ENCODE measurements at places on chromosomes 12 and 14.
A peak's percentile ranks its signal among the peaks of the same experiment; 100 is the strongest.

- DNase-seq, result peak; percentile 26
These were observed 64.2 kb downstream of the PHETA1 start for GRCh38 chr12:111304642-111305071.

DNA sequence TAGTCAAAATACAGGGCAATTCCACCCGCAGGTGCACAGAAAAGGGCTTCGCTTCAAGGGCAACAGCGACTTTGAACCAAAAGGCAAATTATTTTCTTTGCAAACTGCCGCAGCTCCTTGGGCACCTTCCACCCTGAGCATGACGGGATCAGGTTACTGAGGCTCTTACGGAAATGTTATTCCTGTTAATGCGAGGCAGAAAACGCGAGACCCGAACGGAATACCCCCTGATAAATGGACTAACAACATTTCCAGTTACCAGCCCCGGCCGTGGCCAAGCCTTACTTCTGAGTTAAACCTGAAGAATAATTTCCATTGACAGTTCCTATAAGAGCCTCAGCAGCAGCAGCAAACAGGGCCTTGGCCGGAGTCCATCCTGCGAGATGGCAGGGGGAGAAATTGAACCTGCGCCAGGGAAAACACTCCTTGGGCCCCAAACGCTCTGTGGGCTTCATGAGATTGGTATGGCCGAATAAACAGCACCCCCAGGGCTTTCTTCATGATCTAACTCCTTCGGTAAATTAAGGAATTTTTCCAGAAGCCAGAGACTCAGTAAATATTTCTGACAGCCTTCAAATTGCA is 70.0 kb upstream of the DICER1 start:
- DNase-seq, result no peak

DNA sequence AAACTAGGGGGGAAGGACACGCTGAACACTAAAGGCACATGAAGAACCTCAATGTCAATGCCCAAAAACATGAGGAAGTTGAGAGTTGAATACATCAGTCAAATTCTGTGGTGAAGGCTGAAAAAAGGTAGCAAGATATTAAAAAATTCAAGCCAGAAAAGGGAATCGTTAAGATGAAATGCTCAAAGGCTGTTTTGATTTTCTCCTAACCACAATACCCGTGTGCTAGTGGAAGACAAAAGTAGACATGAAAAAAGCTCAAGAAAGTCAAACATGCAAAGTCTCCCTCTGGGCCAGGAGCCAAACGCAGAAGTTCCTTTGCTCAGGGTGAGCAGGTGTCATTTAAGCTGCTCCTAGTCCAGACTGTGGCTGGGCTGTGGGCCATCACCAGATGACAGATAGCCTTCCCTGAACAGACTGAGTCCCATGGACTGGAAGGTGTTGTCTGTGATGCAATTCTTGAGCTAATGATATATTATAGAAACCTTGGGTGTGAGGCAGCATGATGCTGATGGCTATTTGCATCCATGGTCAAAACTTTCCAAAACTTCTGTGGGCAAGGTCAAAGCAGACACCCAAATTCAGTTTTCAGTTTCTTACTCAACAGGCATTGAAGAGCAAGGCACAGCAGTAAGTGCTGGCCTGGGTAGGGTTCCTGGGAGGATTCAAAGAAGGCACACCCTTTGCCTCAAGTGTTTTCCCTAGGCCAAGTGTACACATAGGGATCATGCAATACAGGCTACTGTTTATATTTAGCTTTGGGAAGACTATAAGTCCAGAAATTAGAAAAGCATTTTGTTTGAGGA is 81.6 kb downstream of the MYRFL start:
- DNase-seq, result no peak

- no peak for DNase-seq
These were observed 84.6 kb downstream of the KSR2 start for GRCh38 chr12:117884161-117884560.

GRCh38 chr12:84696908-84697540 is 215.6 kb downstream of the SLC6A15 start:
- no peak for DNase-seq

DNA sequence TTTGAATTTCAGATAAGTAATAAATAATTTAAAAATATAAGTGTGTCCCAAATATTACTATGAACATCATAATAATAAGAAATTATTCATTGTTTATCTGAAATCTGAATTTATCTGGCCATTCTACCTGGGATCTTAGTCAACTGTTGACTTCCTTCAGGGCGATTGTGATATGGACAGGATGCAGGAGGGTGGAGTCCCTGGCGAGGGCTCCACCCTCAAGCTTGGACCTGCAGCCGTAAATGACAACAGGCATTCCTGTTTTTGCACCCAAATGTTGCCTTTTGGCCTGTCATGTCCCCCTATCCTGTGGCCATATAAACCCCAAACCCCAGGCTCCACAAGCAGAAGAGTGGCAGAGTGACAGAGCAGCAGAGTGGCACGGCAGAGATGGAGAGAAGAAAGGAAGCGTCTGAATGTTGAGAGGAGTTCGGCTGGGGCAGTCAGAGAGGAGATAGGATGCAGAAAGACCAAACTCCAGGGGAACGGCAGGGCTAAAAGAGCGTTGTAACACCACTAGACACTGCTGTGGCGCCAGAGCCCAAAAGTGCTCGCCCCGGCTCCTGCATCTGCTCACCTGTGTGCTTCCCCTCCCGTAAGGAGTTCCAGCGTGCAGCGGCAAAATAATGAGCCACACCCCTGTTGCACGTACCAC is 39.4 kb upstream of the FUT8 start:
- no peak for DNase-seq

DNA sequence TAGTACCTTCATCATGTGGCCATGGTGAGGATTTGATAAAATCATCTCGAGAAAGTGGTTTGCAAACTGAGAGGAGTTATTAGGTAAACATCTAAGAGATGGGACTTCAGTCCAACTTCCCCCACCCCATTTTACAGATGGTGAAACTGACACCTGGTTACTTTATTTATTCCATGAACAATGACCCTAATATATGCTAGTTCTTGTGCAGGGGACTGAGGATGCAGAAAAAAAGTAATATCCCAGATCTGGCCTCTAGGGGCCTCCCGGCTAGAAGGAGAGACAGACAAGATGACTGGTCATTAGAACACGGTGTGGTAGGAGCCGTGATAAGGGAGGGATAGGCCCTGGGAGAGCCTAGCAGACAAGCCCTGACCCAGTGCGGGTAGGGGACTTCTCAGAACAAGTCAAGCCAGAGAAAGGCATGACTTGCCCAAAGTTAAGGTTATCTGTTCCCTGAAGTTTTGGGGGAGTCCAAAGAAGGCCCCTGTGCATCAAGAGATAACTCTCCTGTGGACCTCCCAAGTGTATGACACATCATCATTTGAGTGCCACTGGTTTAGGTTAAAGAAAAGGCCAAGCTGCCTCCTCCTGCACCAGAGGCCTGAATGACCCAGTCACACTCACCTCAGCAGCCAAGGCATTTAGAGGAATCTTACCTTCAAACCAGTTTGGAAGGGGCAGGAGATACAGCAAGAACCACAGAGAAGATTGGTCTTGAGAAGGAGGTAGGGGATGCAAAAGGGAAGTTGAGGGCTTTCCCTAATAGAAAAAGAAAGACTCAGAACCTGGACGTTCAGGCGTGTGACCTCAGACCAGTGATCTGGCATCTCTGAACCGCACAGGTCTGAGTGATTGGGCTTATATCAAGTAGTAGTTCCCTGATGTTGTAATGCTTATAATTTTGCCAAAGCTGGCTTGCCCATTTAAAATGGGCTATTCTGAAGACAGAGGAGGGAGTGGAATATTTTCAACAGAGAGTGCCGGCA is 1.6 kb downstream of the CMKLR1 start:
- no peak for DNase-seq

DNA sequence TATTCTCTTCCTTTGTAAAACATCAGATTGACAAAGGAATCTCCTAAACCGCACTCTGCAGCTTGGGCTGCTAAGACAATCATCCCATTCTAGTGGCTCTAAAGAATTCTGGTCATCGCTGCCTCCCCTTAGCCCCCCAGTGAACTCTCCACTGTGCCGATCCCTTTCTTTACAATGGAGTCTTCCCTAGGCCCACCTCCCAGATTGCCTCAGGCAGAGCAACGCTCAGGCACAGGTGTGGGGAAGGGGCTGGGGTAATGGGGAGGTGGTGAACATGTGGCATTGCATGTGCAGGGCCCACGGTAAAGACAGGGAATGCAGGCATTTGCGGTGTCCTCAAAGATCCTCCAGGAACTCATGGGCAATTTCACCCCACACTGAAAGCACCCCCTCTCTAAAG is 86.3 kb downstream of the PLEKHG3 start:
- DNase-seq, result no peak

- DNase-seq, result no peak
These were observed 10.3 kb upstream of the PCNX1 start for GRCh38 chr14:70896981-70897380.

GRCh38 chr12:52604859-52605258 is 3.6 kb upstream of the KRT72 start:
- DNase-seq, result no peak

GRCh38 chr12:52837413-52837741 is 3.3 kb upstream of the KRT79 start:
- DNase-seq, result peak; percentile 12

DNA sequence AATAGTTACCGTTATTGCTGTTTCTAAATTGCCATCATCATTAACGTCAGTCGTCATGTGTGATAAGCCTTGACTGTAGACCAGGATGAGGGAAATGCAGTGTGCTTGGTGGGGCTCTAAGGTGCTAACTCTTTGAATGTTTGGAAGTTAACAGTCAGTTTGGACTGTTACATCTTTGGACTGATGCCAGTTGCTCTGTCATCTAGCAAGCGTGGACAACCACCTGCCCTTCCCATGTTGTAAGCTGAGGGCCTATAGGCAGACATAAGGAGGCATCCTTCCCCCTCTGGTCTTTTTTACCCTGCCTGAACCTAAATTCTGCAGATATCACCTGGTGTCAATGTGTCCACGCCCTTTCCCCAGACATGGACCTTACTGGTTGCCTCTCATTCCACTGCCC is 94.4 kb downstream of the PPP2R5C start:
- DNase-seq, result no peak

GRCh38 chr12:43111608-43112007 is 440.4 kb downstream of the ADAMTS20 start:
- DNase-seq, result no peak

DNA sequence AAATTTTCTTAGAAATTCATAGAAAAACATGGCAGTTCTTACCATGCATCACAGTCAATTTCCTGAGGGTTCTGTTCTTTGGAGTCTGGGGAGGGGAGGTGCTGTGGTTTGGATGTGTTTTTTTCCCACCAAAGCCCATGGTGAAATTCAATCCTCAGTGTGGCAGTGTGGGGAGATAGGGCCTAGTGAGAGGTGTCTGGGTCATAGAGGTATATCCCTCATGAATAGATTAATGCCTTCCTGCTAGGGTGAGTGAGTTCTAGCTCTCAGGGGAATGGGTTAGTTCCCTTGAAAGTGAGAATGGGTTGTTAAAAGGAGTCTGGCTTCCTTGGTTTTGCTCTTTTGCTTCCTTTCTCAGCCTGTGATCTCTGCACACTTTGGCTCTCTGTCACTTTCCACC is 277.8 kb downstream of the APAF1 start:
- no peak for DNase-seq

GRCh38 chr12:27464220-27464554 is 17.7 kb downstream of the SMCO2 start:
- DNase-seq, result no peak

DNA sequence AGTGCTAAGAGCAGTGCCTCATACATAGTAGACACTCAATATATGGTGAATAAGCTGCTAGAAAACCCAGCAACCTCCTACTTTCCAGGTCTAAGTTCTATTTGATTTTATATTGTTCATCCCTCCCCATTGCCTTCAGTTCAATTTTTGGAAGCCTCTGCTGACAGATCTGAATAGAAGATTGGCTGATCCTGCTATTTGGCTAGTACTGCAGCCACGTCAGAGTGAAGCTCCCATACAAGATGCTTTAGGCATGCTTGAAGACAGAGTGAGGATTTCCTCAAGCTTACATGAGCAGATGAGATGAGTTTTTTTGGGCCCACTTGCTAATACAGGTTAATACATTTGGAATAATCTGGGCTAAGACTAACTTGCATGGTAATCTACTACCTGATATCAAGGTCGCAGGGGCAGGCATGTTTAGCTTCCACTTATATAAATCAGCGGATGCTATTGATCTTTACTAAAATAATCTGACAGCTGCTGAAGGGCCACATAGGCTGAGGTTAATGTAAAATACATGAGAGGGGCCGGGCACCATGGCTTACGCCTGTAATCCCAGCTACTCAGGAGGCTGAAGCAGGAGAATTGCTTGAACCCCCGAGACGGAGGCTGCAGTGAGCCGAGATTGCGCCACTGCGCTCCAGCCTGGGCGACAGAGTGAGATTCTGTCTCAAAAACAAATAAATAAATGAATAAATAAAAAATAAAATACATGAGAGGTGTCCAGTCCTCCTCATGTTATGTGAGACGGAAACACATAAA is 15.9 kb upstream of the AEBP2 start:
- no peak for DNase-seq

DNA sequence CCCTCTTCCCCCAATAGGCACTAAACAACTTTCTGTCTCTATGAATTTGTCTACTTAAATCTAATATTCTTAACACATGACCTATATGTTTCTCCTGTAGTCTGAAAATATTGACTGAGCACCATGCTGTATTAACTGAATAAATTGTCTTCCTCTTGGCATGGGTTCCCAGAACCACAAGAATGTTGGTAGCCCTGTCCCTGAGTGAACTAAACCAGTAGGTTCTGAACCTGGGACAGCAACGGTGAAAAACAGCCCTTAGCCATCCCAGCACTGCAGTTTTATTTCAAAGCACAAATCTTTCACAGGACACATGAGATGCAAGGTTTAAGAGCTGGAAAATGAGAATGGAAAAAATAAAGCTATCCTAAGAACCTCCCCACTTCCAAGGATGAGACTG is 20.4 kb upstream of the HSP90B1 start:
- DNase-seq, result no peak

DNA sequence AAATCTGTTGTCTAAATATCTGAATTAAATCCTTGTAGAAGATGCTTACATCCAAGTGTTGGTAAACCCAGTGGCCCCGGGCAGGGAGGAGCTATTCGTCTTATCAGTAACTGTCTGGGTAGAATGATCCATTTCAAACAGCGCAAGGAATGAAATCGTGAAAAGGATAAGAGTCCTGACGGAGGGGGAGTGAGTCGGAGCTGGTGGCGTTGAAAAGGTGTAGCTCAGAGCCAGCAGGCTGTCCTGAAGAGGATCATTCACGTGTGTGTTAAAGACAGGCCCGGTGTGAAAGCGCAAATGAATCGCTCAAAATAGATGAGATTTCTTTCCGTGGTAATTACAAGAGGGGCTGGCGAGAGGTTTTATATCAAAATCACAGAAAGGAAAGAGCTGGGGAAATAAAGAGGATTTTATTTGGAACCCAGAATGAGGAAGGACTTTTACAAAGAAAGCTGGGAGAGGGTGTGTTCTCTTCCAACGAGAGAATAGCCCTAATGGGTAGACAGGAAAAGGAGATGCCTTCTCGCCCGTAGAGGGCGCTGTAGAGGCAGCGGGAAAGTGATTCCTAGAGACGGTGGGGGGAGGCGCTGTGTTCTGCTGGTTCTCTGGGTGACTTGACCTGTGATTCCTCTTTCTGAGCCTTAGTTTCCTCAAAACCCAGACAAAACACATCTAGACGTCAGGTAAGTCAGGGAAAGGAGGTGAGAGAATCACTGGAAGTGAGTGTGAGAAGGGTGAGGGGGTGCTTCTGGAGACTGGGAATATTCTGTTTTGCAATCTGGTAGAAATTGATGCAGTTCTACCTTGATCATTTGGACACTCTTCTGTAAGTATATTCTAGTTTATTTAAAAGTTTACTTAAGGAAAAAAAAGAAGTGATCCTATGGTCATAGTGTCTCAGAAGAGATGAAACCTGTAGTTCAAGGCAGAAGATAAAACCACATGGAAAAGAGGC is 39.3 kb downstream of the SRRM4 start:
- DNase-seq, result no peak

- no peak for DNase-seq
These were observed 21.8 kb downstream of the NCKAP5L start for GRCh38 chr12:49806321-49806813.

GRCh38 chr14:39310051-39310450 is 76.3 kb downstream of the MIA2 start:
- DNase-seq, result no peak

Data from stimulated activated CD8-positive, alpha-beta memory T cell treated with anti-CD3 and anti-CD28 coated beads, Interleukin-15, amount 100 ng/mL, for 48 hours (primary cell).